ENCODE measurements at places on chromosomes 5 and 9.

DNA sequence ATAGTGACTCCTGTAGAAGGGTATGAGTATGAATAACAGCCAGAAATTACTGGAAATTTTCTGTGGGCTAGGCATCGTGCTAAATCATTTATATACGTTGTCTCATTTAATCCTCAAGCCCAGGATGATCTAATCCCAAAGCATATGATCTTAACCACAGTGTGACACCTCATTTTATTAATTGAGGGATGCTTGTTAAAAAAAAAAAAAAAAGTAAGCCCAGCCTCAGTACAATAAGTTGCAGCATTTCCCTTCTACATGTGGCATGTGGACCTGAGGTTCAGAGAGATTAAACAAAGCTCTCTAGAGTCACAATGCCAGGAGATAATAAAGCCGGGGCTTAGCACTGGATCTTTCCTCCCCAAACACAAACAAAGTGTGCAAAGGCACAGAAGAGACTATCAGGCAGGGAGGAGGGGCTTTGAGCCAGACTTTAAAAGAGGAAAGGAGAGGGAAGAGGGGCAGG lies 49.5 kb downstream of the KLF4 start:
- no peak for DNase-seq

- DNase-seq: no peak
These were observed 8.2 kb downstream of the COL27A1 start for GRCh38 chr9:114163517-114163951.

GRCh38 chr5:170503990-170504596 lies at the start of gene KCNIP1:
Gene KCNIP1 (plus strand): TSS chr5:170504020.
- DNase-seq: no peak

DNA sequence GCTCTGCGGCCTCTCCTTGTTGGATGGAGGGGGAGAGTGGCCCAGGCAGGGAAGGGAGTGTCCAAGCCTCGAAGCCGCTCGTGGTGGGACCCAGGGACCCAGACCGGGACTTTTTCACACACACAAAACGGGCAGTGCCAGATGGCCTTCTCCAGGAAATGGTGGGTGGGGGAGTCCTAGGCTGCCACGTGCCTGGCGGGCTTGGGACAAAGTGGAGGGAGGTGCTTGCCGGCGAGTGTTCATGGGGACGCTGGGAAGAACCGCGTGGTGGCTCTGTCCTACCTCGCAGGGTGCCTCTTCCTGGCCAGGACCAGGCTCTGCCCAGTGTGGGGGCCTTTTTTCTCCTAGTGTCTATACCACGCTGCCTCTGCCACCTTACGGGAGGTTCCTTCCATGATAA lies 155.0 kb upstream of the COL5A1 start:
- DNase-seq: no peak

- DNase-seq: no peak
These were observed 9.3 kb upstream of the ADRA1B start for GRCh38 chr5:159906943-159907342.

All from stimulated activated CD4-positive, alpha-beta T cell treated with anti-CD3 and anti-CD28 coated beads, Interleukin-15, amount 100 ng/mL, for 1 hour (primary cell).